ENCODE measurements at places on chromosomes 5 and 9.

DNA sequence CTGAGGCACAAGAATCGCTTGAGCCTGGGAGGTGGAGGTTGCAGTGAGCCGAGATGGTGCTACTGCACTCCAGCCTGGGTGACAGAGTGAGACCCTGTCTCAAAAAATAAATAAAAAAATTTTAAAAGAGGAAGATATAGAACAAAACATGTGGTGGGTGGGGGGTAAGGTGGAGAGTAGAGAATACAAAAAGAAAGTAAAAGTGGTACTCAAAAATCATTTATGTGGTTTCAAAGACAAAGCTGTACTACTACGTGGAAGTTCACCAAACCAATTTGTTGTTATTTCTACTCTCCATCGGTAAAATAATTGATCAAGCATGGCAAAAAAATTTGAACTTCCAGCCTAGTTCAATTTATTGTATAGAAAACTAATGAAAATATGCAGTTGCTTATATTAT is 8.0 kb upstream of the OR13C3 start:
- DNase-seq: no peak

- DNase-seq: no peak
Observed at GRCh38 chr5:96014395-96014794, 52.7 kb upstream of the ELL2 start.

GRCh38 chr5:113293068-113293974 is 141.5 kb downstream of the TSSK1B start:
- peak; percentile 27 for DNase-seq

DNA sequence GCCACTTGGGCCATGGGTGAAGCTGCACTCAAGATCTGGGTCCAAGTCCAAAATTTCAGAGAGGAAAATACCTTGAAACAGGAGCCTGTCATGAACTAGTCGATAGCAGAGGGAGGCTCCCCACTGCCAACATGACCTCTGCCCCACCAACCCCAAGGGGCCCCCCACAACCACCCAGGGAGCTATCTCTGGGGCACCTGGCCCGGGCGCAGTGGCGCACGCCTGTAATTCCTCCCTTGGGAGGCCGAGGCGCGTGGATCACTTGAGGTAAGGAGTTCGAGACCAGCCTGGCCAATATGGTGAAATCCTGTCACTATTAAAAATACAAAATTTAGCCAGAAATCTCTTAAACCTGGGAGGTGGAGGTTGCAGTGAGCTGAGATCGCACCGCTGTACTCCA is 20.1 kb upstream of the HMCN2 start:
- no peak for DNase-seq

DNA sequence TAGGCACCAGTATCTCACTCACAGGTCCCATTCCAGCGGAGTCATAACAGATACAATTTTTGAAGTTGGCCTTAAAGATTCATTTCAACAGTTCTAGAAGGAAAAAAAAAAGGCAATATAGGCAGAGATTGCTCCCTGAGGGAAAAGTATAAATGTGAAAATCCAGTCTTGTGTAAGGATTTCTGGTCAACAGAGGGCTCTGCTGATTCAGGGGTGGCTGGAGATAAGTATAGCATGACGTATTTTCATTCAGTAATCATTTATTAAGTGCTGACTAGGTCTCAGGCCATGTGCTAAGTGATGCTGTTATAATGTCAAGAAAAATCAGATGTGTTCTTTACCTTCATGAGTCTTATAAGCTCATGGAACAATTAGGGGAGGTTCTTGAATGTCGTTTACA is 377.3 kb upstream of the MEF2C start:
- DNase-seq: no peak

GRCh38 chr9:113875459-113876150 is 504 bp upstream of the ZNF618 start:
- peak; percentile 23 for DNase-seq

DNA sequence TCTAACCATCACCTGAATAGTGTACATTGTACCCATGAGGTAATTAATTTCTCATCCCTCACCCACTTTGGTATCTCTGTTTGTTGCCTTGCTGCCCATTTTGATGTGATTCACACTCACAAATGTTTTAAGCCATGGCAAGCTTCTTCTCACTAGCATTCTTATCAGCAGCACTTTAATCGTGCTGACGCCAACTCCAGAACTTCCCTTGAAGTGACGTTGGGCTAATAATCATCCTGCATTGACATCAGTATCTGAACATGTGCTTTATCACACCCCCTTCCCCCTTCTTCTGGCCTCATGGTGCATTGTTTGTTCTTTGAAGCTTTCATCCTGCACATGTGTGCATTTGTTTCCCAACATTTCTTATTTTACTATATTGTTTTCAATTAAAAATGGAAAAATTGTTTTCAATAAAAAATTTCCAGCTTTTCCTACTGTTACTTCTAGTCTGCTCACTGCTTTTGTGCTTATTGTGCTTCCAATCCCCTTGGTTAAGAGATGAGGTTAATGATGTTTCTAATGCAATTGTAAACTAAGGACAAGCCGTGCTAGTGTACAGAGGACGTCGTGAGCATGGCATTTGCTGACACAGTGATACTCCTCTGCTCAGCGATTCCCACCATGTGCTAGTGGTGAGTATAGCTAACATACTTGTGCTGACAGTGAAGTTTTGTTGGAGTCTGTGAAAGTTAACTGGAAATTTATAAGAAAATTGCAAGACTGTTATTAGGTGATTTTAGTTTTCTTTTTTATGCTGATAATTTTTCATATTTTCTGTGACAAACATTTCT is 238.5 kb downstream of the KDM4C start:
- DNase-seq: no peak

- no peak for DNase-seq
Observed at GRCh38 chr5:172565455-172565854, 75.6 kb upstream of the NEURL1B start.

- DNase-seq: no peak
Observed at GRCh38 chr9:133224762-133225161, 15.7 kb upstream of the OBP2B start.

- DNase-seq: peak; percentile 25
Observed at GRCh38 chr5:143976055-143976454, 164.1 kb downstream of the HMHB1 start.

DNA sequence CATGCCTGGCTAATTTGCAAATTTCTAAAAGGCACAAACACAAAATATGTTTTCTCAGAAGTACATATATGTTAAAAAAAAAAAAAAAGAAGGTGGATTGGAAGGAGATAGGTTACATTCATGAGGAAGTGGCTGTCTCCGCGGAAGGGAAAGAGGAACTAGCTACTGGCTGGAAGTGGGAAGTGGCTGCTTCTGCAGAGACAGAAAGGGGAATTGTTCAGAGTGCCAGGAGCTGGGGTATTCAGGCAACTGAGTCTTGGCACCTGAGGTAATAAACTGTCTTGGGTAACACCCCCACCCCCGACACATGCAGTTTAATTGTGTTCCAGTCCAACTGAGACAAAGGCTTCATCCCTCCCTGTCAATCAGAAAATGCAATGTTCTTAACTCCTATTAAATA is 45.6 kb downstream of the S1PR3 start:
- DNase-seq: no peak

GRCh38 chr5:141369994-141370848 is at the start of gene PCDHGB3:
TSS of gene PCDHGB3 (plus strand) at chr5:141370242. CDS start at chr5:141370395, 153 bp downstream.
- DNase-seq: peak; percentile 64

DNA sequence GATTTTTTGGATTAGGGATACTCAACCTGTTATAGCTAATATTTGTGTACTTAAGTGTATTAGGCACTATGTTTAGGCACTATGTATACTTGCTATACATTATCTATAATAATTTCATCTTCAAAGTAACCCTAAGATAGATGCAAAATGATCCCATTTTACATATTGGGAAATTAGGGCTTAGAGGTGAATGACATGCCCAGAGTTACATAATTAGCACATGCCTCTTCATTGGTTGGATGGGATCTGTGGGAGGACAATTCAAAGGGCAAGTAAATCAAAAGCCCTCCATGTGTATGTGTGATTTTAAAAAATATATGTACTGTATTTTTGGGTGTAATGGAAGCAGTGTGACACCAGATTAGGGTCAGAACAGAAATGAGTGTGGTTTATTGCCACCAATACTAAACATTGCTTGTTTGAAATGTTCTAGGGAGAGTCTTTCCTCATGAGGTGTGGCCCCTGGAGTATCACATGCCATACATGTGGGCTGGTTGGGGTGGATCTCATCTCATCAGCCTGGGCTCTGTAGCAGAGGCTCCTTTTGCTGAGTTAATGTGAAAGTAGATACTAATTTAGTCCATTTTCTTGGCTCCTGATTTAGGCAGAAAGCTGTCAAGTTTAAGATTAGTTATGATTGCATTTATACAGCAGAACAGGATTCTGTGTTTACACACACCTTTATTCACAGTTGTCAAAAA is 5.5 kb downstream of the C9orf85 start:
- DNase-seq: no peak

DNA sequence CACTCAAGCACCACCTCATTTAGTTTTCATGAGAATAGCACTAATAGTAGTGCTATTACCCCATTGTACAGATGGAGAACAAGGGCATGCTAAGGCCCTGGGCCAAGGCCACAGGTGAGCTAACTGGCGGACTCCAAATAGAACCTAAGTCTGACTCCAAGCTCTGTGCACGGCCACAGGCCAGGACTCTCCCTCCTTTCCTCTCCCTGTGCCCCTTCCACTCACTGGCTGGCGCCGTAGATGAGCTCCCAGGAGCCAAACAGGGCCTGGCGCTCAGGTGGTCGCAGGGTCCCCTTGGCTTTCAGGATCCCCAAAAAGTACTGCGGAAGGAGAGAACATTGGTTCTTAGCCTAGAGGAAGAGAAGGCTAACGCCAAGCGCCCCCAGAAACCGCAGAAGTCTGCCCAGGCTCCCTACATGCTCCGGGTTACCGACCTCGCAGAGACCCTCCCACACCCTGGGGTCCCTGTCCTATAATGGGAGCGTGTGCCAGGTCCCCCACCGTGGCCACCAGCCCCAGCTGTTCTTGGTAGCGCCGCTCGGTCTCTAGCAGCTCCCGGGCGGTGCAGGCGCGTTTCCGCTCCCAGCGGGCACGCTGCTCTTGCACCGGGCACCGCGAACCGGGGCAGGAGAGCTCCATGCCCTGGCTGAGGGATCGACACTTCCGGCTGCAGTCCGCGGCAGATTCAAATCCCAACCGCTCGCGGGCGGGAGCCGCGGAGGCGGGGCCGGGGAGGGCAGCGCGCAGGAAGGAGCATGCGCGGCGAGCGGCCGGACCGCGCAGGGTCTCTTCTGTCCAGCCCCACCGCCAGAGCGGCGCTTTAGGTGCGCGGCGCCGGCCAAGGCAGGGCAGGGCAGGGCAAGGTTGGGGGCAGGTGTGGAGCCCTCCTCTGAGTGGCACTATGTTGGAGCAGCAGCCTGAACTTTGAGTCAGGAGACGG is at the start of gene ARHGEF39:
TSS of gene ARHGEF39 (minus strand) at position 665 of the 940 bp plus-strand sequence. CDS start at position 639, 26 bp downstream.
- peak; percentile 66 for DNase-seq

DNA sequence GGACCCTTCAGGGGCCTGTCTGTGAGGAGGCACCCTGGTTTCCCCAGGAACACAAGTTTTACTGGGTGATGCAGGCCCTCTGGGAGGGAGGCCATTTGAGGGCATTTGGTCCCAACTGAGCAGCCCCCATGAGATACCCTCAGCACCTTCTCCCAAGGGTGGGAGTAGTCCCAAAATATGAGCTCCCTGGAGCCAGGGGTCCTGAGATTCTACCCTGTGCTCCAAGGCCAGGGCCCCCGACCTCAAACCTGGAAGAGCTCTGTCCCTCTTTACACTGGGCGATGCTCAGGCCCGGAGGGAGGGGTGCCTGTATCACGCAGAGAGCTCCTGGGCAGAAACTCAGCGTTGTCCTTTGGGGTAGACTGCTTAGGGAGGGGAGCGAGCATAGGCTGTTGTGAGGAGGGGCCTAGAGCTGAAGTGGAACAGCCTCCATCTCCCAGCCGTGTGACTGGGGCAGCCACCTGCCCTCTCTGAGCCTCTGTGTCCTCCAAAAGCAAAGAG is 64.0 kb upstream of the SYNPO start:
- DNase-seq: no peak

DNA sequence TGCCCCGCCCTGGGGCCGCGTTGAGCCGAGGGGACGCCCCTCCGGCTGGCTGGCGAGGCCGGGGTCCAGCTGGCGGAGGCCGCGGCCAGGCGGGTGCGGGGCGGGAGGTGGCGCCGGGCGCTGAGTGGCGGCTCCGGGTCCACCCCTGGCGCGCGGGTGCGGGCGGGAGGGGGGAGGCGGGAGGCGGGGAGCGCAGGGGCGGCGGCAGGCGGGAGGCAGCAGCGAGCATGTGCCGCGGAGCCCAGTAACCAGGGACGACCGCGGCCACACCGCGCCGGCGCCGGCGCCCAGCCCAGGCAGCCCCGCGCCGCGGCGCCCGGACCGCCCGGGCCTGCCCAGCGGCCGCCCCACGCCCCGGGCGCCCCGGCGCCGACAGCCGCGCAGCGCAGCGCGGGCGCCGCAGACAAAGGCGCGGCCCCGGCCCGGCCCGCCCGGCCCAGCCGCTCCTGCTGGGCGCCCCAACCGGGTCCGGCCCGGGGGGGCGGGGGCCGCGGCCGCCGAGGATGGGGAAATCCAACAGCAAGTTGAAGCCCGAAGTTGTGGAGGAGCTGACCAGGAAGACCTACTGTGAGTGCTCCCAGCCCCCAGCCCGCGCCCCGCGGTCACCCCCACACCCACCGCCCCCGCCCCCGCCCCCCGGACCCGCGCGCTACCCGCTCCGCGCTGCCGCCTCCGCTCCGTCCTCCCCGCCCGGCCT is at the start of gene NCS1:
TSS of gene NCS1 (plus strand) at position 244 of the 697 bp plus-strand sequence. CDS start at position 504, 260 bp downstream.
- peak; percentile 72 for DNase-seq

- peak; percentile 85 for DNase-seq
Observed at GRCh38 chr5:83877911-83878706, 157.5 kb upstream of the HAPLN1 start.

GRCh38 chr5:149053072-149053695 is 9.7 kb downstream of the SH3TC2 start:
- no peak for DNase-seq

DNA sequence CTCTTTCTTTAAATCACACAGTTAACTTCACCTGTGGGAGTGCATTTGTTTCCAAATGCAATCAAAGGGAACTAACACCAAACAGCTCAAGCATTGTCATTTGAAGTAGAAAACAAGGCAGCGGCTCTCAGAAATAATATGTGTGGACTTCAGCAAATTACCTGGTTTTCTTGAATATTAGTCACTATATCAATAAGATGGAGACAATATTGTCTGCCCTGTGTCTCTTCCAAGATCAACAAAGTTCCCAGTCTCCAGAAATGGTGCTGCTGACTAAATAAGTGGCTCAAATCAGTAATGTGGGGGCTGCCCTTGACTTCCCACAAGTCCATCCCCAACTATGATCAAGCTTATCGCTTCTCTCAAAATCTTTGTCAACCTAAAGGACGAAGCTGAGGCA is 53.1 kb upstream of the CEMIP2 start:
- DNase-seq: no peak

Data from iris pigment epithelial cell (primary cell).